Peyer's patch (tissue), 4 donors: ENCODE measurements at places on chromosomes 5 and 9. TPM values are rescaled to one million over a fixed set of nuclear protein-coding genes. Genes with fewer than 3 reads are reported as not detected.

Gene UBE2D2
- 69.8 TPM for total RNA-seq

Gene EPB41L4A
- 9.4 TPM for total RNA-seq

DNA sequence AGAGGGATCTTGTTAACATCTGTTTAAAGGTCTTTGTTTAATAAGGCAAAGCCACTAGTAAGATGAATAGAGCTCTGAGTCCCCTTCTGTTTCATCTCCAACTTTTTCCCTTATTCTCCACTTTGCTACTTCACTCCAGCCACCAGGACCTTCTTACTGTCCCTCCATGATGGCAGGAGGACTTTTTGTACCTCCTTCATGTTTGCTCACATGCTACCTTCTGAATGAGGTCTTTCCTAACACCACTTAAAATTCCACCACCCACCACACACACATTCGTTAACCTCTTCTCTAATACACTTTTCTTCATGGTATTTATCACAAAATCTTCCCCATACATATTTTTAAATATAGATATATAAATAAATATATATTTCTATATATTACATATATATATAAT lies 501.9 kb downstream of the PDE4D start:
- DNase-seq, result no peak

DNA sequence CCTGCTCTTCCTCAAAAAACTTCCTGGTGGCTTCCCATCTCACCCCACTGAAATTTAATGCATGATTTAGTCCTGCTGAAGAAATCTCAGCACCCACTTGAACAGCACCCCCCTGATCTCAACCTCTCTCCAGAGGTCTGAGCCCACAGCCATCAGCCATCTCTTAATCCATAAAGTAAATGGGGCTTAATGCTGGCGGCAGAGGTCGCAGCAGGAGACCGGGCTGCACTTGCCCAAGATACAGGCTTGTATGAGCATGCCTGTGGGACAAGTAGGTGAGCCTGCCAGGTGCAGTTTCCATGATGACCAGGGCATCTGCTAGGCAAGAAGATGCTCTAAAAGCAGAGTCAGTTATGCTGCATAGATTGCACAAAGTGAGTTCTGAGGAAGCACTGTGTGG lies 52.4 kb upstream of the CTXN3 start:
- DNase-seq, result no peak

DNA sequence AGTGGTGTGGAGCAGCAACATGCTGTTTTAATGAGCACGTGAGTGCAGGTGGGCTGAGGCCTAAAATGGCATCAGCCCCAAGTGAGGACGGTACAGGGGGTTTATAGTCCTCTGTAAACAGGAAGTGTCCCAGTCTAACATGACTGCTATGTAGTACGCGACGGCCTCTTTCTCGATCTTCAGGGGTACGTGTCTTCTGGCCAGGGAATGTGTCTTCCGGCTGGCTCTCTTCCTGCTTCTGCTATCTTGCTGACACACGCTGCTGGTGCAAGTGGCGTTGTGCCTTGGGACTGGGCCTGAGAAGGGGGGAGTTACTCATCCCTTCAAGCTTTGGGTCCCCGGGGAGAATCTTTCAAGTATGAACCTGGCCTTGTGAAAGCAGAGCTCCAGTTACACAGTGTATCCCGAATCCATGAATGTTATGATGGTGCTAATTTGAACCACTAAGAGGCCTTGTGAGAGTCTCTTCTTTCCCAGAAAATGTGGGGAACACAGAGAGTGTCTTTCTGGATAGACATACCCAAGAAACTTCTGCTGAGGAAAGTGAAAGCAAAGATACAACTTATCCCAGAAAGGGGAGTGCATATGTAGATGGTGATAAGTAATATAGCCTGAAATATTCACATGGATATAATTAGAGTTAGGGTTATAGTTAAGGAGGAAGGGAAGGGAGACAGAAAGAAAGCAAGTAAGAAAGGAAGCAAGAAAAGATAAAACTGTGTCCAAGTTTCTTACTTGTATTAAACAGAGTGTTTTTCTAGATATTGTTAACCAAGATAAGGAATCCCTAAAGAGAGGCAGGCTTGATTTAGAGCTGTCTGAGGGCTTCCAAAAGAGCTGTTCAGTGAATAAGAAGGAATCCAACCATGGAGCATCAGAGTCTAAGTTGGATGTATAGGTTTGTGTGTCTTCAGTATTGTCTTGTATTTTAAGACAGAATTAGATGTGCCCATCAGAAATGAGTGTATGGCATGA lies 35.5 kb upstream of the ANXA2R start:
- no peak for DNase-seq

GRCh38 chr5:168302785-168303184 lies 11.3 kb downstream of the WWC1 start:
- no peak for DNase-seq

- no peak for DNase-seq
Observed at GRCh38 chr5:114056185-114056538, 305.7 kb upstream of the KCNN2 start.

DNA sequence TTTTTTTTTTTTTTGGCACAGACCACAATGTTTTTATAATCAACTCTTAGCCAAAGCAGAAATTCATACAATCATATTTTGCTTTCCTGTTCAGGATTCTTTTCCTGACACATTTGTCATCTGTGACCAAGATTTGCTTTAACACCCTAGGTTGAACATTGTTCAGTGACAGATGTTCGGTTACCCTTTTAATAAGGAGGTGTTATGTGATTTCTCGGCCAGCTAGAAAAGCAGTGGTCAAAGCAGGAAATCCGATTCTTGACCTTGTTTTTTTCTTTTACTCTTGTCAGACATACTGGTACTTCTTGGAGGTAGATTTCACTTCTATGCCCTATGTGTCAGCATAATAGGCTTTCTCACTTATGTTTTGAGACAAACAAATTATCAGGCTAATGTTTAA lies 335.3 kb upstream of the ACTBL2 start:
- DNase-seq, result no peak

- DNase-seq, result no peak
Observed at GRCh38 chr5:134568761-134569695, 43.6 kb downstream of the JADE2 start.

DNA sequence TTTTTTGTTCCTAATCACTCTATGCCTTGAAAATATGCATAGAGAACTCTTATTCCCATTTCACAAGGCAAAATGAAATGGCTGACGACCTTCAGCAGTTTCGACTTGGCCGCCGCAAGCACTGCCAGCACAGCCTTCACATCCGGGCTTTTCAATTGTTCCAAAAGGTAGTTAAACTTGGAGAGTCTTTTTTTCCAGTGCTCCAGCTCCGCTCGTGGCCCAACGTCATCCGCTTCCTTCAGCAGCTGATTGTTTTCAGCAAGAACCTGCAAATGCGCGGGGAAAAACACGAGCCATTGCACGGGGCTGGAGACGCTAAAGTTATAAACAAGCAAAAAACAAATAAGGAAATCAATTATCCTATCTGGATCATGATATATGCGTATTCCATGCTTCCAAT lies 25.4 kb downstream of the DNAH5 start:
- DNase-seq, result no peak
